ENCODE measurements at places on chromosomes 4 and X. TPM values are rescaled to one million over a fixed set of nuclear protein-coding genes. Genes with fewer than 3 reads are reported as not detected.

The TEX11 gene
- total RNA-seq = not detected

GRCh38 chr4:4775493-4776004, 83.9 kb upstream of the MSX1 start:
- DNase-seq = no peak

DNA sequence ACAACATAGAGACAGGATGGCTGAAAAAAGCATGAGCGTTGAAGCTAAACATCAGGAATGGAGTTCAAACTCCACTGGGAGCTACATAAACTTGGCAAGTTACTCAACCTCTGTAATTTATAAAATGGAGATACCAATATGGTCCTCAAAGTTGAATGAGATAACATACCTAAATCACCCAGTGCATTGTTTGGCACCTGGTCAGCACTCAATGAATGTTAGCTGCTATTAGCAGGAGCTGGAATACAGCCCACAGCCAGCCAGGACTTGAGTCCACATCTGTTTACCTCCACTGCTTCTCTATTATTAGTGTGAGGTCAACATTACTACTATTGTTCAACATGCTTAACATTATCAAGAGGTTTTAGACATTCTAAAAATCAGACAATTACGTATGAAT, 97.9 kb downstream of the NR3C2 start:
- DNase-seq = no peak

DNA sequence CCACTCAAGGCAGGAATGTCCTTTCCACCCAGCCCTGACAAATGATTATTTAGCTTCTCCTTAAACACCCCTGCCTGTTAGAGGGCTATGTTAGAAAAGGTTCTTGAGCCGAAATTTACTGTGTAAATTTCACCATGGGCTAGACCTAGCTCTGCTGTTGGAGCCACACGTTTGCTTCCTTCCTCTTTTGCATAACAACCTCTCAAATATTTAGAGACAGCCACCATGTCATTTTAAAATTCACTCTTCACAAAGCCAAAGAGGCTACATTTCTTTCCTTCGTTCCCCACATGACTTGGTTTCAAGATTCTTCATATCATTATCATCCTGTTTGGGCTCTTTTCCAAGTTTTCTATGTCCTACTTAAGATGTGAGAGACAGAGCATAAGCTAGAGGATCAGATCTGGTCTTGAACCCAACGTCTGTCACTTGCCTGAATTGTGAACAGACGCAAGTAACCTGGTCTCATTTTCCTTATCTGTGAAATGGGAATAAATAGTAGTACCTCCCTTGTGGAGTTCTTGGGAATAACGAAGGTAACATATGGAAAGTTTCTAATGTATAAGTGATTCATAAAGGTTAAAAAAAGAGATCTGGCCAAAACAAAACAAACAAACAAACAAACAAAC, 6.7 kb downstream of the DOCK11 start:
- DNase-seq = no peak

- DNase-seq = no peak
Measured at GRCh38 chrX:113929004-113929403, 654.9 kb upstream of the HTR2C start.
